ENCODE measurements at places on chromosomes 3 and 15.

DNA sequence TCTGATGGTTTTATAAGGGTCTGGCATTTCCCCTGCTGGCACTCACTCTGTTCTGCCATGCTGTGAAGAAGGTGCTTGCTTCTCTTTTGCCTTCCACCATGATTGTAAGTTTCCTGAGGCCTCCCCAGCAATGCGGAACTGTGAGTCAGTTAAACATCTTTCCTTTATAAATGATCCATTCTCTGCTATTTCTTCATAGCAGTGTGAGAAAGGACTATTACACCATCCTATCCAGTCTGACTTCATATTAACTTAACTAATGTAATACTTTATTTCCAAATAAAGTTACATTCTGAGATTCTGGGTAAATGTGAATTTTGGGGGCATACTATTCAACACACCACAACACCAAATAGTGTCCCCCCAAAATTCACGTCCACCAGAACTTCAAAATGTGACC is 22.2 kb upstream of the MAP3K13 start:
- DNase-seq, result no peak

- DNase-seq, result no peak
Measured at GRCh38 chr3:132871956-132872355, 149.7 kb upstream of the NPHP3 start.

GRCh38 chr3:30631243-30631904 is 25.0 kb downstream of the TGFBR2 start:
- DNase-seq, result no peak

DNA sequence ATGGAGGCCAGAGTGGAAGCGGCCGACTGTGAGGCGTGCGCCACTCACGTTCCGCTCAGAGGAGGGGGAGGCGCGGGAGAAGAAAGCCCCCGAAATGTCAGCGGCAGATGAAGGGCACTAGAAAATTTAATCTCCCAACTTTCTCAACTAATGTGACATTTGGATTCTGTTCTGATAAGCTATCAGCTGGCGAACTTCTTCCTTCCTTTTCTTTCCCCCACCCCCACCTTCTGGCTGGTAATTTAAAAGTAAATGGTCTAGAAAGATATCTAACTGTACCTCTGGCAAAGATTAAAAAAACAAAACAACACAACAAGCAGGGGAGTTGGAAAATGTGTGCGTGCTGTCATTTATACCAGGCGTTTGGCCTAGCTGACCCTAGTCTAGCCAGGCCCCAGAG is 26.4 kb upstream of the TMEM115 start:
- DNase-seq, result no peak

GRCh38 chr3:128170866-128171516 is 17.7 kb downstream of the EEFSEC start:
- DNase-seq, result peak; percentile 36

- no peak for DNase-seq
Measured at GRCh38 chr3:72797773-72798543, 50.3 kb downstream of the SHQ1 start.

GRCh38 chr15:78767331-78767951 is 43.8 kb downstream of the ADAMTS7 start:
- DNase-seq, result no peak

DNA sequence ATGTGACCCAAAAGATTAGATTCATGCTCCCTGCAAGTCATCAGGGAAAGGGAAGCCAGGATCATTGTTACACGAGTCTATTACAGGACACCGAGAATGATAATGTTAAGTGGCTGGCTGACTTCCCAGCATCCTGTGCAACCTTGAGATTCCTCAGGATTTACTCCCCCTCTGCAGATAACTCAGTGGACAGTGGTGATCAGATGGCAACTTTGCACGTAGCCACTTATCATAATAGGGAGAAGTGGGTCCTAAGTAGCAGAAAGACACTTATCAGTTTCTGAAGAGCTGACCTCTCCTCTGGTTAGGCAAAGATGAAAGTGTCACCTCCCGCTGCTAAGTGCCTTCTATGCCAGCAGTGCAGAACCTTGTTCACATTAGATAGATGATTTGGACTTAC is 6.7 kb upstream of the TMPRSS7 start:
- no peak for DNase-seq

DNA sequence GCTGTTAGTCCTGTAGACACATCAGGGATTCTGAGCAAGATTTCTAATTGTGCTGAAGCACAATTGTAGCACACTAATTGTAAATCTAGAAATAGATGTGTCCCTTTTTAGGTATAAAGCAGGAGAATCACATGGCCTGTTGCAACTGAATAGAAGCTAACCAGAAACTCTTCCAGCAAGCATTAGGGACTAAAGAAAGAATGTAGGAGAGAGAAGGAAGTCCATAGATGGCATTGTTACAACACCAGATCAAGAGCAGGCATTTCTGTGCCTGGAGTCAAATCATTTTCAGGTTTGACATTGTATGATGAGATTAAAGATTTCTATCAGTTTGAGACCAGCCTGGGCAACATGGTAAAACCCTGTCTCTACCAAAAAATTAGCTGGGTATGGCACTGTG is 27.4 kb downstream of the CALML4 start:
- no peak for DNase-seq

DNA sequence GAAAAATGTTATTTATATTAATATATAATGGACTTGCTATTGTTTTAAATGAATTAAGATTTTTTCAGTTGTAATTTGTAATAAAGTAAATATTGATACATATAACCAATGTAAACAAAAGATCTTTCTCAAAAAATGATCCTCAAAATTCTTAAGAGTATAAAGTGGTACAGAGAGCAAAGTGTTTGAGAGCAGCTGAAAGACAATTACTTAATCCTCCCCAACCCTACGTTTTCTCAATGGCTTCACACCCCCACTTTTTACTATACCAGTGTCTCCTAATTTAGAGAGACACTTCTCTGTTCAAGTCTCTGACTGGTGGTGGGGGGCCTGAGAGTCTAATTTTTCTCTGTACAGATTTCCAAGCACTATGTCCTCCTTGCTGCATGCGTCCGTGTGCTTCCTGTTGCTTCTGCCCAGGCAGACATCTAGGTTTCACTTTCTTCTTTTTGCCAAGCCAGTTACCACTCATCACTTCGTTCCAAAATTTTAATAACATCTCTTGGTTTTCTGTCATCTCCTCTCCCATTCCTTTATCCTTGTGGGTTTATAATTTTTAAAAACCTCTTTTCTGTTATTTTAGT is 276.3 kb upstream of the DNAJC19 start:
- DNase-seq, result no peak

DNA sequence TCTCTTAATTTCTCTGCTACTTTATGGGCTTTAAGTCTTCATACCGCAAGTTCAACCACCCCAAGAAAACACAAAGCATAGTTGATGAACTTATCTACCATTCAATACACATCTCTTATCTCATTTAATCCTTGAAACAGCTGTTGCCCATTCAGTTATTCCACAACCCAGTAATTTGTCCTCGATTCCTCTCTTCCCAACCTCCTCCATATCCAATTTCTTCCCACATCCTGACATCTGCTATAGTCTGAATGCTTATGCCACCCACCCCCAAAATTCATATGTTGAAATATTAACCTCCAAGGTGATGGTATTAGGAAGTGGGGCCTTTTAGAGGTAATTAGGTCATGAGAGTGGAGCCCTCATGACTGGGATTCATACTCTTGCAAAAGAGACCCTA is 345.4 kb downstream of the ERC2 start:
- no peak for DNase-seq

DNA sequence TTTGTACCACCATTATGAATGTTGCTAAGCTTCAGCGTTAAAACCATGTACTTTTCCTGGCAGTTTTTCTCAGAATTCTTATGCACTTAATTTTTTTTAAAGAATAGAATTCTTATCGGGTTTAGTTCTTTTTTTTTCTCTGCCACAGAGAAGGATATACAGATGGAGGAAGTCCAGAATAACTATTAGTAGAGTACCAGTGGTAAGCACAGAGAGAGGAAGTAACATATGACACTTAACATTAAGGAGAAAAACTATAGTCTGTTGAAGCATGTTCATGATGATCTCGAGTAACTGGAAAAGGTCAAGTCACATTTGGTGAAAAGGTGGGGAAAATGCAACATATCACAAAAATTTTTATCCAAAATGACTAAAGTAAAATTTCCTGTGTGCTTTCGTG is 68.9 kb downstream of the RNF13 start:
- DNase-seq, result no peak

DNA sequence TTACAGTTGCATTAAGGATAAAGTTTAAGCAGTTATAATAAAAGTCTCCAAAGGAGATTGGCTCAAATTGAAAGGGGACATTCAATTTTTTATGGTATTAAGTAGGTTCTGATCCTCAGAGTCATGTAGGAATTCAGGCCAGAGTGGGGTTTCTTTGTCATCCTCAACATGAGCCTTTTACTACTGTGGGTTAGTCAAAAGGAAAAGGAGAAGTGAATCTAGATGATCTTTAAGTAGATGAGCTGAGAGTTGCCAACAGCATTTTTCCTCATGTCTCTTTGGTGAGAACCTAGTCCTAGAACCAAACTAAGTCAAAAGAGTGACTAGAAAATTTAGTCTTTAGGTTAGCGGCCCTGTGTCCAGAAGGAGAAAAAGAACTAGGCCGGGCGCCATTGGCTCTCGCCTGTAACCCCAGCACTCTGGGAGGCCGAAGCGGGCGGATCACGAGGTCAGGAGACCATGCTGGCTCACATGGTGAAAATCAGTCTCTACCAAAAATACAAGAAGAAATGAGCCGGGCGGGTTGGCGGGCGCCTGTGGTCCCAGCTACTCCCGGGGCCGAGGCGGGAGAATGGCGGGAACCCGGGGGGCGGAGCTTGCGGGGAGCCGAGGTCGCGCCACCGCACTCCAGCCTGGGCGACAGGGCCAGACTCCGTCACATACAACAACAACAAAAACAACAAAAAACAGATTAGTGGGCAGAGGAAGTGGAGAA is 4.2 kb upstream of the CHL1 start:
- no peak for DNase-seq

GRCh38 chr3:139759470-139759869 is 81.7 kb upstream of the NMNAT3 start:
- no peak for DNase-seq

DNA sequence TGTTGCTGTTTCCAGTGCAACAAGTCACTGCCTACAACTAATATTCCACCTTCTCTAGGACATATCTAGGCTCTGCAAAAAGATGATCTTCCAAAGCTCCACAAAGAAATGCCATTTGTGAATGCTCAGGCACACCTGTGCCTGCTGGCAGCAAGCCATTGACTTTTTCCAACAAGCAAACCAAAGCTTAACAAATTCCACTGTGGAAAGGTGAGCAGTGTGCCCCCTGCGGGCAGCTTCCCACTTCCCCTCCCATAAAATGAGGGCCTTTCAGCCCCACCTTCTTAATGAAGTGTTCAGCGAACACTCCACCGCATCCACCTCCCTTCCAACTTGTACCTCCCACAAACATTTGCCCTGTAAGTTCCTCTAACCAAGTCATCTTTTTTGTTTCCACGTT is 157.5 kb upstream of the SLC24A5 start:
- no peak for DNase-seq

GRCh38 chr3:40871394-40871793 is 327.9 kb upstream of the CTNNB1 start:
- no peak for DNase-seq

DNA sequence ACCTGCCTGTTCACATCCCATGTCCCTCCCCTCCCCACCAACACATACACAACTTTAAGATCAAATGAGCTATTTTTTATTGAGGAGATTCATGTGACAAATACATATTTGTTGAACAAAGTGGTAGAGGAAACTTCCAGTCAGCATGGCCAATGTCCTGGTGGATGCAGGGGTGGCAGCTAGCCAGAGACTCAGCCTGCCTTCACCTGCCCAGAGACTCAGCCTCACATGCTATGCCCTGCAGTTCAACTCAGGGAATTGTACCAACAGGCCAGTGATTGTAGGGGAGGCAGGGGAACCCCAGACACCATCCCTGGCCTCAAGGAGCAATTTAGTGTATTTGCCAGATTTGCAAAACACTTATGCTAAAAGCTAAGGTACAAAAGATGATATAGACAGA is 136.6 kb downstream of the OPA1 start:
- no peak for DNase-seq

DNA sequence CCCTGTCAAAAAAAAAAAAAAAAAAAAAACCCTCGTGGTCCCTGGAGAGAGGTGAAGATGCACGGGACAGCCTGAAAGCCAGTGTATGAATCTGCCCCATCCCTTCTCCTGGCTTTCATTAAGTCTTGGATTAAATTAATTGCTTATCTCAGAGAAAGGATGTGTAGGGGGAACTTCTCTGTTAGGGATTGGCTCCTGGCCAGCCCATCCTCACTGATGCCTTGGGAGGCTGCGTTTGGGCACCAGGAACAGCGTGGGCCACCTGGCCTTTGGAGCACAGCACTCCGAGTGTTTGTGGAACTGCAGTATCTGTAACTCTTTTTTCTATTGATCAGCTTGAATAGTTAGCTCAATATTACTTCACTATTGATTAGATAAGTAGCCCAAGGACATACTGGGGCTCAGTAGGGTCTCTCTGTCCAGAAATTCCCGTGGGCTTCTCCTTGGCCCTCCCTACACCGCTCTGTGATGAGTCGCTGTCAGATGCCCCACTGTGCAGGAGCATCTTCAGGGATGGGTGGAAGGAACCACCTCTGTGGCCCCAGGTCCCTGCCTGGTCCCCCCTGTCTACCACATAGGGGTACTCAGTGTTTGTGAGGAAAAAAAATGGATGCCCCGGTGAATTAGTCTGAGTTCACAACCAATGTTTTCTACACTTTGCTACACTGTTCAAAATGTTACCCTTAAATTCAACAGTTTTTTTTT is 2.0 kb downstream of the PXYLP1 start:
- no peak for DNase-seq

DNA sequence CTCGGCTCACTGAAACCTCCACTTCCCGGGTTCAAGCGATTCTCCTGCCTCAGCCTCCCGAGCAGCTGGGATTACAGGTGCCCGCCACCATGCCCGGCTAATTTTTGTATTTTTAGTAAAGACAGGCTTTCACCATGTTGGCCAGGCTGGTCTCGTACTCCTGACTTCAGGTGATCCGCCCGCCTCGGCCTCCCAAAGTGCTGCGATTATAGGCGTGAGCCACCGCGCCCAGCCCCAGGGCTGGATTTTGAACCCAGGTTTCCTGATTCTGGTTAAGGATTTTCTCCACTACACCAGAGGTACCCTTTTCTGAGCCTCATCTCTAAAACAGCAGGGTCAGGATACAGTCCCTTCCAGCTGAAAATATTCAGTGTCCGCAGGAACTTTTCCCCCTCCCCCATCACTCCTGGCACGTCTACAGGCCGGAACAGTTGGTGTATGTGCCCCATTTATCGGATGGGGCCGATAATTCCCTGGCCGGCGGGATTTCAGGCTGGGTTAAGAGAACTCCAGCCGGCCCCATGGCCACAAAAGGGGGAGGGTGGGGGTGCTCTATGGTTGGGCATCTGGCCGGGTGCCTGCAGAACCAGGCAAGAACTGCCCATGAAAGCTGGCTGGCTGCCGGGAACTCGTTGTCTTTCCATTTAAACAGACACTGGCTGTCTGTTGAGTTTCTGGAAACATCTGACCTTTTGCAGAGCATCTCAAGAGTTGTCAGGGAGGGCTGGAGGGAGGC is 26.8 kb upstream of the SEMA4B start:
- no peak for DNase-seq

DNA sequence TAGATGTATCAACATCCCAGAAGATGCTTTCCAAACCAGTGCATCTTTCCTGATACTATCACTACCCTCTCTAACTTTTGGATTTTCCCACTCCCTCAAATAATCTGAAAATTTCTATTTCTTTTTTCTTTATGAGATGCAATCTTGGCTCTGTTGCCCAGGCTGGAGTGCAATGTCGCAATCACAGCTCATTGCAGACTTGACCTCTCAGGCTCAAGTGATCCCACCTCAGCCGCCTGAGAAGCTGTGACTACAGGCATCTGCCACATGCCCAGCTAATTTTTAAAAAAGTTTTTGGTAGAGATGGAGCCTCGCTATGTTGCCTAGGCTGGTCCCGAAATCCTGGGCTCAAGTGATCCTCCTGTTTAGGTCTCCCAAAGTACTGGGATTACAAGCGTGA is 239.7 kb downstream of the SUCLG2 start:
- DNase-seq, result no peak

Data from glomerular endothelial cell (primary cell).